HEK293T (cell line): ENCODE measurements at places on chromosomes 6 and 20.

DNA sequence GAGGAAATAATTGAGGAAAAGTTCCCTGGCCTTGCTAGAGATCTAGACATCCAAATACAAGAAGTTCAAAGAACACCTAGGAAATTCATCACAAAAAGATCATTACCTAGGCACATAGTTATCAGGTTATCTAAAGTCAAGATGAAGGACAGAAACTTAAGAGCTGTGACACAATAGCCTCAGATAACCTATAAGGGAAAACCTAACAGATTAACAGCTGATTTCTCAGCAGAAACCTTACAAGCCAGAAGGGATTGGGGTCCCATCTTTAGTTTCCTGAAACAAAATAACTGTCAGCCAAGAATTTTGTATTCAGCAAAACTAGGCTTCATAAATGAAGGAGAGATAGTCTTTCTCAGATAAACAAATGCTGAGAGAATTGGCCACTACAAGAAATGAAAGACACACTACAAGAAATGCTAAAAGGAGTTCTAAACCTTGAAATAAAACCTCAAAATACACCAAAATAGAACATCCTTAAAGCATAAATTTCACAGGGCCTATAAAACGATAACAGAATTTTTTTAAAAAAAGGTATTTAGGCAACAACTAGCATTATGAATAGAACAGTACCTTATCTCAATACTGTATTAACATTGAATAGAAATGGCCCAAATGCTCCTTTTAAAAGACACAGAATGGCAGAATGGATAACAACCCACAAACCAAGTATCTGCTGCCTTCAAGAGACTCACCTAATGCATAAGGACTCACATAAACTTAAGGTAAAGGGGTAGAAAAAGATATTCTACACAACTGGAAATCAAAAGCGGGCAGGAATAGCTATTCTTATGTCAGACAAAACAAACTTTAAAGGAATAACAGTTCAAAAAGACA, 9.7 kb downstream of the RNGTT start:
- DNase-seq = no peak

- peak; percentile 17 for DNase-seq
Measured at GRCh38 chr20:53413186-53413631, 180.4 kb downstream of the ZNF217 start.

GRCh38 chr6:169566961-169567750, 134.7 kb downstream of the WDR27 start:
- no peak for DNase-seq

DNA sequence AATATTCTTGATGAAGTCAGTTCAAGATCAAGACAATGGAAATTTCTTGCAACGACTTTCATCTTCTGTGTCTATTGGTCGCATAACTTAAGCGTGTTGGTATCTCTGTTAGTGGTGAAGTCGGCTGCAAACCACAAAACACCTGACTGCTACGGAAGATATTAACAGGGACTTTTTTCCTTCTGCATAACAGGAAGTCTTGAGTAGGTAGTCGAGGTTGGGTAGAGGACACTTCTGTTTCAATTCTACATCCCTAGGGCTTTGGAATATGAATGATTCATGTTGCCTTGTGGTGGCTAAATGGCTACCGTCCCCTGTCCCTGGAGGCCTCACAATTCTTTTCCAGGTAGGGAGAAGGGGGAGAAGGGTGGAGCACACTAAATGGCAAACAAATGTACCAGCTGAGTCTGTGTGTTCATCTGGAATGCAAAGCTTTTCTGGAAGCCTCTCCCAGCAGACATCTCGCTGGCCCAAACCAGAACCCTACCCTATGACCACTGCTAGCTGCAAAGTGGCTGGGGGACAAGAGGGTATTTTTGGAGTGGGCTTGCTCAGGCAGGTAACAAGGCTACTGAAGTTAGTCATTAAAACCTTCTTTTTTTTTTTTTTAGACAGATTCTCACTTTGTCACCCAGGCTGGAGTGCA, 34.6 kb upstream of the NKX2-2 start:
- no peak for DNase-seq
